ENCODE measurements at places on chromosomes 5 and 9.

- no peak for DNase-seq
These were observed 11.0 kb downstream of the PLIN2 start for GRCh38 chr9:19116107-19116790.

GRCh38 chr5:173451031-173451430, 122.8 kb upstream of the STC2 start:
- DNase-seq = no peak

- DNase-seq = no peak
These were observed 214.1 kb upstream of the ANKRD55 start for GRCh38 chr5:56447232-56447631.

GRCh38 chr5:69467442-69468225, 25.0 kb upstream of the OCLN start:
- no peak for DNase-seq

GRCh38 chr9:70761139-70761670, 346.7 kb upstream of the KLF9 start:
- no peak for DNase-seq

GRCh38 chr5:142611154-142611553, 74.7 kb downstream of the FGF1 start:
- peak; percentile 58 for DNase-seq

- no peak for DNase-seq
These were observed 11.9 kb downstream of the LPCAT1 start for GRCh38 chr5:1511651-1512540.

DNA sequence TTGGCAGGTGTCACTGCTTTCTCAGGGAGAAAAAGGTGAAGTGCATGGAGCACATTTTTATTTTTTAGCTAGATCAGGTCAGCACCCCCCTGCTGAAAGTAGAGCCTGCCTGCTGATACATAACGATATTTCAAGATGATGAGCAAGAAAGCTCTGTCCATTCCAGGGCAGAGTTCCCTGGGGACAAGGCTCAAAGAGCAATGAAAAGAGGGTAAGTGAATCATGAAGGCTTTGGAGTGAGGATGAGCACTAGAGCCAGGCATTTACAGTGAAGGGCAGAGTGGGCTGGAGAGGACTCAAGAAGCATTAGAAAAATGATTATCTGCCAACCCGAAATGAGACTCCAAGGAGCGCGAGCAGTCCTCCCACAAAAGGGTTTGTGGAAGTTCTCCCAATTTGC, 345.7 kb downstream of the TLE4 start:
- DNase-seq = no peak

DNA sequence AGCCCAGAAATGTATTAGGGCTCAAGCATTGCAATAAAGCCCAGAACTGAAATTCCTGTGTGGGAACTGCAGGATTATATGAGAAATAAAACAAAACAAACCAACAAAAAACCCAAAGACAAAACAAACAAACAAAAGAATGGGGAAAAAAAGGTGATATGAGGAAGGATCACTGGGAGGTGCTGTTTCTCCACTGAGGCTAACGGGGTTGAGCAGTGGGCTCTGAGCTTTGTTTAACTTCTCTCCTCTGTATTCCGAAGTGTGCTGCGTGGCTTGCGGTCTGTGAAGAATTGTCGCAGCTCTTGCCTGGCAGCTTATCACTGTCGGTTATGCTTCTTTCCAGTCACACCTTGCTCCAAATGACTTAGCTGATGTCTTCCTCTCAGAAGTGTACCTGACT, 106.3 kb downstream of the TENT4A start:
- no peak for DNase-seq

DNA sequence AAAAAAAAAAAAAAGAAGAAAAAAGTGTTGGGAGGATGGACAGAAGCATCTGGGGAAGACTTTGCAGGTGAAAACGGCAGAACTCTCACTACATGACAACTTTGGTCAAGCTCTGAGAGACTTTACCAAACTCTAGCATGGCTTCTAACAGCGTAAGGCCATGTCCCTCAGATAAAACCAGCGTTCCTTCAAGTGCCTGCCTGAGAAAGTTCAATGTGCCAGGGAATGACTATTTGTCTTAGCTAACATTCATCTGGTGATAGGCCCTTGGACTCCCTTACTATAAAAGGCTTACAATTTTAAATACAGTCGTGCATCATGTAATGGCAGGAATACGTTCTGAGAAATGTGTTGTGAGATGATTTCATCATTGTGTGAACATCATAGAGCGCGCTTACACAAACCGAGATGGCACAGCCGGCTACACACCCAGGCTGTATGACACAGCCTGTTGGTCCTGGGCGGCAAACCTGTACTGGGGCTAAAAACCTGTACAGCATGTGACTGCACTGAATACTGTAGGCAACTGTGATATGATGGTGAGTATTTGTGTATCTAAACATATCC, 14.9 kb upstream of the ZFP62 start:
- DNase-seq = no peak

GRCh38 chr9:14985419-14985818, 75.2 kb upstream of the FREM1 start:
- DNase-seq = no peak

DNA sequence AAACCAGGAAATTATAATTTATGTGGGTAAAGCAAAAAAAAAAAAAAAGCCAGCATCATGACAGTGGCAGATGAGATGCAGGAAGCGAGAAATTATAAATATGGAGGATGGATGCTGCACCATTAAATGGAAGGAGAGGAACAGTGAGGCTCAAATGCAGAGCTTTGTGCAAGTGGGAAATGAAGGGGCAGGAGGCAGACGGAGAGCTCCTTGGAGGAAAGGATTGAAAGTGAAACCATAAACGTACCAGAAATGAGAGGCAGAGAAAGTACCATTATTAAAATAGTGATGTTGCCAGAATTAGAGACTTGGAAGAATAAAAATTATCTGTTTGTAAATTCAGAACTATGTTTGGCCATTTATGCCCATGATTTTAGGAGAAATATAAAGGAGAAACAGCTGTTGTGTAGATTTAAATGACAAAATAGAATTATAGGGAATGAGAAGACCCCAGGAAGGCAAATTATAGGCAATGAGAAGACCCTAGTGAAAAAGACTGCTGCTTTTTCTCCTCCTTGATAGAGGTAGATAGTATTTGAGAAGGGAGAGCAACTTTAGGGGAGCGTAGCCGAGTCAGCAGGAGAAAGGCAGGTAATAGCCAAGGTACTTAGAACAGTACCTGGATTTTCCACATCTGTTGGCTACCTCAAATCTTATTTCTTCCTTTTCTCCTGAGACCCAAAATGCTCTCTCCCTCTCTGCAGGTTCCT, 341.0 kb upstream of the CD180 start:
- peak; percentile 21 for DNase-seq

- no peak for DNase-seq
These were observed 974 bp upstream of the SLC12A2 start for GRCh38 chr5:128082551-128083032.

DNA sequence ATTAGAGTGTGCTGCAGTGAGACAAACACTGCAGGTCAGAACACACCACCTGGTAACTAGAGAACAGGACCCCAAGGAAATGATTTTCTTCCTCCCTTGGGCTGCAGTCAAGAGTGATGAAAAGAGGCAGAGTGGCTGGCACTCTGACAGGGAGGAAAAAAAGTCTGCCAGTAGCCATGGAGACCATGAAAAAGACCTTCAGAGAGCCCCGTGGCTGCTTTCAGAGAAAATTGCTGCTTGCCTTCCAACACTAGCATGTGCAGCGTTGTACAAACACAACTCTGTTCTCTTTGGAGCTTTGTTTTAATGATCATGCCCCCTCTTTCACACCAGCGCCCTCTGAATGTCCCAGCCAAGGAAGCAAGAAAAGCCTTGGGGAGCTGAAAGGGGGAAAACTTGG, 68.8 kb downstream of the ANKRD55 start:
- DNase-seq = no peak

DNA sequence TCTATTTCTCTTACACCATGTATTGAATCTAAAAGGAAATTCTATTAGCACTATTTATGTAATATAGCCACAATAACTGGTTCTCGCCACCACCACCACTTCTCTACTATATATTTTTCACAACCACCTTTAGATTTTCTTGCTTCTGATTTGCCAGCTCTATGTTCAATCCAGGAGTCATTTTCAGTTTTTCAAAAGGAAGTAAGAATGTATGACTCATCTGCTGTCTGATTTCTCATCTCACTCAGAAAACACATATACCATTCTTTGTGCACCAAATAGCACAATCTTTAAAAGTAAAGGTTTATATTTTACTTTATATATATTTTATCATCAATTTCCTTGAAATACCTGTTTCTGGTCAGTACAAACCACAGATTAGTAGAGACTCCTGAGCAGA, 1127.5 kb downstream of the TAF11L14 start:
- no peak for DNase-seq

DNA sequence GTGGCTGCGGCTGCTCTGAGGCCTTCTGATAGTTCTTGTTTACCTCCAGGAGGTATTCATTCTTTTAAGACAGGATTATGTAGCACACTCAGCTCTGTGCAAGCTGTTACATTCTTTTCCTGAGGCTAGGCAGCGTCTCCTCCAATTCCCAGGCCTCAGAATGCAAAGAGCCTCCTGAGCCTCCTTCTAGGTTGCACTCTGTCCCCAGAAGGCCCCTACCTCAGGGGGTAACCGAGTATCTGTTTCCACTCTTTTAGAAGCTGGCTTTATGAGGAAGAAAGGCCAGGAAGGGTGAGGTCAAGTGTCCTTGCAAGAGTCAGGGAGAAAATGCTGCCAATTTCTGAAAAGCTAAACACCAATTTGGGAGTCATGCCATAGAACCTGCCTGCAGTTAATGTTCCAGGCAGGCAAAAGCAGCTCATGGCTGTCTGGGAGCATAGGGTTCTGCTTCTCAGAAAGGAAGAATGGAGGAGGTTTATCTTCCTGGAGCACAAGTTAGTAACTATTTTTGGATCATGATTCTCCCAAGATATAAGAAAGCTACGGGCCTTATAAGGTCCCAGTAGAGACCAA, 178.9 kb downstream of the SEMA6A start:
- DNase-seq = no peak

GRCh38 chr5:149422366-149423048, 43.4 kb upstream of the IL17B start:
- no peak for DNase-seq

- no peak for DNase-seq
These were observed 923 bp downstream of the RECK start for GRCh38 chr9:36037549-36038122.

DNA sequence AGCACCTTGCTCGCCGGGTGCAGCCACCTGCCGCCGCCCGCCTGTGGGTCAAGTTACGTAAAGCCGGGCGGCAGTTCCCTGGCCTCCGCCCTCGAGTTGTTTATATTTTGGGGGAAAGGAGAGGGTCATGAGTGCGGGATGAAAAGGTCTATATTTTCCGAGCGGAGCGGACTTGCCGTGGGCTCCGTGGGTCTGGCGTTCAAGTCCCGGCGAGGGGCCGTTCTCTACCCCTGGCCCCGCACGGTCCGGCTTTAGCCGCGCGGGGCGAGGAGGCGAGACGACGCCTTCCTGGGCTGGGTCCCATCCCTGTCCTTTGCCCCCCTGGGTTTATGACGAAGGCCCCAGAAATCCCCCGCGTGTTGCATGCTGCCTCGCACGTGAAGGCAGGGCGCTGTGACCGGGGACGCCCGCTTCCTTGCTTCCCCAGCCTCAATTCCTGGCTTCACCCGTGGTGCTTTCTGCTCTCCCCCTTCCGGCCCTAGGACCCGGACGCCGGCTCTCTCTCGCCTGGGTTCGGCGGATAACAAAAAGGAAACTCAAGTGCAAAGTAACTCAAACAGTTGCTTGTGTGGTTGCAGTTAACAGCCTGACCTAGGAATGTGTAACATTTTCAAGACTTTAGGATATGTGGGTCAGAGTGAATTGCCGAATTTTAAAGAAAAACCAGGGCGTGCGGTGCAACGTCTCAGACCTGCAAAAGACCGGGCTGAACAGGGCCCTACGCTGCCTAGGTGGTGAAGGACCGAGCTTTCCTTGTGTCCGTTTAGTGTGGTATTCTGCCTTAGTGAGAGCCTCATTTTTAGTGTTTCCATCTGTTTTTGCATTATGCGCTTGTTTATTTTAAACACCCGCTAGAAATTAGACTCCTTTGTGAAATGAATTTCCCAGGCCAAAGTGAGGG, 810 bp downstream of the VPS13A start:
- peak; percentile 61 for DNase-seq

DNA sequence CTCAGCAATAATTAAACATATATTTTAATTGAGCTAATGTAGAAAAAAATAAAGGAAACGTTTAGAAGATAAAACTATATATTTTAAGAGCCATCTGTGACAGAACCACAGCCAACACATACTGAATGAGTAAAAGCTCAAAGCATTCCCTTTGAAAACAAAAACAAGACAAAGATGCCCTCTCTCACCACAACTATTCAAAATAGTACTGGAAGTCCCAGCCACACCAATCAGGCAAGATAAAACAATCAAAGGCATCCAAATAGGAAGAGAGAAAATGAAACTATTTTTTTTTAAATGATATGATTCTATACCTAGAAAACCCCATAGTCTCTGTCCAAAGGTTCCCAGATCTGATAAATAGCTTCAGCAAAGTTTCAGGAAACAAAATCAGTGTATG, 262.0 kb downstream of the HTR1A start:
- no peak for DNase-seq

- DNase-seq = no peak
These were observed 85.8 kb upstream of the ASS1 start for GRCh38 chr9:130358928-130359327.

DNA sequence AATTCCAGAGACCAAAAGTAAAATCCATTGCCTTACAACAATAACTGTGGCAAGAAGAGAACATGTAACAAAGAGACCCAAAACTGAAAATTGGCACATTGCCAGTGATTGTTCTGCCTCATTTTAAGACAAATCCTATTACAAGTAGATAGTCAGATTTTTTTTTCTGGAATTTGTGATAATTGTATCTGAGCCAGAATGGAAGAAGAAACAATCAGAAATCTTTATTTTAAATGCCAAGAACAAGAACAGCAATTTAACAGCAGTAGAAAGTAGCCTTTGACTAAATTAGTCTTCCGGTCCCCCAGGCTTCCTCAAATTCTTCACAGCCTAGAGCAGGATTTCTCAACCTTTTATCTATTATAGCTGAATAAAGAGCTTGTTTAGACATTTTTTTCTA, 106.7 kb upstream of the PTPN3 start:
- no peak for DNase-seq

DNA sequence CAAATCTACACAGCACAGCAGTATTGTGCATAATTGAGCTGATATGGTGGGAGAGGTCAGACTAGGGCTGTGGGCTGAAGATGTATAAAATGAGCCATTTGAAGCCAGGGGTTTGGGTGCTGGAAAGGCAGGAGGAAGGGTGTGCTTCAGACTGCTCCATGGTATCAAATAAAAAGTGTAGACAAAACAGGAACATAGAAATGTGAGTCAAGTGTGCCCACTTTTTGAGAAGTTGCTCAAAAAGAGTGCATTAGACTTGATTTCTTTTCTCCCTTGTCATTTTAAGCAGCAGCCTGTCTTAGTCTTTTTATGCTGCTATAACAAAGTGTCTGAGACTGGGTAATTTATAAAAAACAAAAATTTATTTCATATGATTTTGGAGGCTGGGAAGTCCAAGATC, 55.8 kb upstream of the ZFAND5 start:
- no peak for DNase-seq

GRCh38 chr9:97615439-97616072, 17.6 kb downstream of the TSTD2 start:
- DNase-seq = peak; percentile 71

Data from CD4-positive, alpha-beta T cell treated with Interleukin-1 beta for 1 hour (primary cell).